ENCODE measurements at places on chromosomes 5 and 9.

- DNase-seq = peak; percentile 10
Observed at GRCh38 chr9:70177121-70177520, 81.7 kb upstream of the SMC5 start.

- DNase-seq = no peak
Observed at GRCh38 chr9:123287639-123288038, 19.3 kb upstream of the STRBP start.

DNA sequence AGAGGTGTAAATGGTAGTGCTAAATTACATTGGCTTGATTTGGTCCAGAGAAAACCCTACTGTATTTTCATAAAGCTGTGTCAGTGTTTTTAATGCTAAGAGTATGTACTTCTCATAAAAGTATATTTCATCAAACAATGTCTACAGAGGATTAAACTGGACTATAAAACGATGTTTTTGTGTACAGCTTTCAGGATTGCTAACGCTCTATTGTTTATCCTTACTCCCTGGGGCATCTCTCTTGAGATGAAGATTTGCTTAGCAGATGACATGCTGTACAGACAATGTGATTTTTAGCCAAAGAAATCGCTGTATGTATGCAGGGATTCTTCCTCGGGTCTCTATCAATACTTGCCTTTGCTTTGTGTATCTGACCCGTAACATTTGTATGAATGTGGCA, 216.0 kb downstream of the FBXL7 start:
- no peak for DNase-seq

GRCh38 chr5:107300721-107301327, 369.9 kb downstream of the EFNA5 start:
- DNase-seq = no peak

- DNase-seq = no peak
Observed at GRCh38 chr9:73114958-73115357, 36.7 kb upstream of the ANXA1 start.

- DNase-seq = no peak
Observed at GRCh38 chr5:164319161-164319560, 813.7 kb downstream of the MAT2B start.

- no peak for DNase-seq
Observed at GRCh38 chr9:82590845-82591244, 472.1 kb downstream of the RASEF start.

- no peak for DNase-seq
Observed at GRCh38 chr5:150356575-150357294, 762 bp upstream of the TCOF1 start.

DNA sequence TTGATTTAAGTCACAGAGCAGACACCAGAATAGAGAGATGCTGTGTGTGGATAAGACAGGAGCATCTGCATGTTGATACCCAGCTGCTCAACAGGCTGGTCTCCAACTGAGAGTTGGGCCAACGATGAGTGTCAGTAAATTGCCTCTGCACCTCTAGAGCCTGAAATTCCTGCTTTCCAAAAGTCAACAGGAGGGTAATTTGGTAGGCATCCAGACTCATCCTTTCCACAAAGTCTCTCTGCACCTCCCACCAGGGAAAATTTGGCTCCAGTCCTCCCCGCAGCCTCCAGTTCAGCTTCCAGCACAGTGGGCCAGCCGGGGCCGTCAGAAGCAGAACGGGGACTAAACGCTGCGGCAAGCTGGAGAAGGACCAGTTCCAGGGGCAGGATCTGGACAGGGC, 136.9 kb downstream of the RFK start:
- no peak for DNase-seq

DNA sequence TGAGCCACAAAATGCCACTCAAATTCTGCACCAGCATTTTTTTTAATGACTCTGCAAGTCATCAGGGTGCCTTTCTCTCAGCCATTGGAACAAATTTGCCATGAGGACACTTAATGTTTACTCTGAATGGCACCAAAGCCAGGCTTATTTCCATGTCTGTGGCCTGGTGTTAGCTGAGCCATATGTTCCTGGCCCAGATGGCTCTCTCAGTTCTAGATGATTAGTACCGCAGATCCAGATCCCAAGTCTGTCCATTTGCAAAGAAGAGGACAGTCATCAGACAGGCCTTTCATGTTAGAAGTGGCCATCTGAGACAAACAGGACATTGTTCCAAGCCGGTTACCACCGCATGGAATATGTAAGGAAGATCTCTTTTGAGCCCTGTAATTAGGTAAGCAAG, 70.3 kb downstream of the INSYN2B start:
- DNase-seq = no peak

GRCh38 chr9:121599872-121600585, 51.4 kb upstream of the DAB2IP start:
- DNase-seq = no peak
